ENCODE measurements at places on chromosomes 6 and 20.

- DNase-seq = no peak
Observed at GRCh38 chr6:125811259-125811658, 20.5 kb downstream of the NCOA7 start.

- DNase-seq = no peak
Observed at GRCh38 chr6:138592749-138593123, 93.4 kb upstream of the NHSL1 start.

DNA sequence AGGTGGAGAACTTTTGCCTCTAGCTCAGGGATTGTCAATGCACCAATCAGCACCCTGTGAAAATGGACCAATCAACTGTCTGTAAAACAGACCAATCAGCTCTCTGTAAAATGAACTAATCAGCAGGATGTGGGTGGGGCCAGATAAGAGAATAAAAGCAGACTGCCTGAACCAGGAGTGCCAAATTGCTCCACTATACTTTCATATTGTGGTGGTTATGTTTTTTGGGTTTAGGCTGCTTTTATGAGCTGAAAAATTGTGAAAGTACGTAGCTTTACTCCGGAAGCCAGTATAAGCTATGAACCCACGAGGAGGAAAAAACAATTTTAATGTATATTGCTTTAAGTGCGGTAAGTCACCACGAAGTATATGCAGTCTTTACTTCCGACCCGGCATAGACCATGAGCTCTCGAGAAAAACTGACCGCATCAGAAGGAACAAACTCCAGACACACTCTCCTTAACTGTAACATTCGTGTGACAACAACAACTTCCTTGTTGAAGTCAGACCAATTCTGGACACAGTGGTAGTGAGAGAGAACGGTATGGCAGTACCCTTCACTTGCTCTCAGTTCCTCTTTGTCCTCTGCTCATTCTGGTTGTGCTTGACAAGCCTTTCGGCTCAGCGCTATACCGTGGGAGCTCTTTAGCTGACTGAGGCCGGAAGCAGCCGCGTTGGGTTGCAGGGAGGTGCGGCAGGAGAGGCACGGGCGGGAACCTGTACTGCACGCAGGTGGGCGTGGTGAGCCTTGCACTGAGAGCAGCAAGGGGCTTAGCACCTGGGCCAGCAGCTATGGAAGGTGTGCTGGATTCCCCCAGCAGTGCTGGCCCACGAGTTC is 81.9 kb upstream of the E2F3 start:
- no peak for DNase-seq

GRCh38 chr6:6678185-6678671 is 89.7 kb downstream of the LY86 start:
- DNase-seq = peak; percentile 81

DNA sequence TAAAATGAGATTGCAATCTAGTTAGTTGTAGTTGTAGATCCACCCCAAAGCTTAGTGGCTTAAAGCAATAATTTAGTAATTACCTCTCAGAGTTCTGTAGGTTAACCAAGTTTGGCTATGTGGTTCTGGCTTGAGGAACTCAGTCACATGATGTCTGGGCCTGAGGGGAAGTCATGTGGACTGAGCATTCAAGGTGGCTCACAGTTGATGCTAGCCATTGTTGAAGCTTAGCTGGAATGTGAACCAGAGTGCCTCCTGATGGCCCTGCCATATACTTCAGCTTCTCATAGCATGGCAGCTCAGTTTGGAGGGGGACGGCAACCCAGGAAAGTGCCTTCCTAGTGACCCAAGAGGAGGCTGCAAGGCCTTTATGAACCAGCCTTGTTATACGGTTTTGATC is 263.2 kb upstream of the RNF217 start:
- DNase-seq = no peak

DNA sequence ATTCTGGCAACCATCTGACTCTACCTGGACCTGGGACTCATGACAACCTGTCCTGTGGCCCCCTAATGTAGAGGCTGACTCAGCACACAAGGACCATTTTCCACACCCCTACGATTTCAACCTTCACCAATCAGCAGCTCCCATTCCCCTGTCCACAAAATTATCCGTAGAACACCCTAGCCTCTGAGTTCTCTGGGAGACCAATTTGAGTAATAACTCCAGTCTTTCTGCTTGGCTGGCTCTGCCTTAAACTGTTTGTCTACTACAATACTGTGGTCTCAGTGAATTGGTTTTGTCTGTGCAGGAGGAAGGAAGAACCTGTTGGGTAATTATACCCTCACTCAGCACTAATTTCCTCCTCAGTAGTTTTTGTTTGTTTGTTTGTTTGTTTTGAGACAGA is 99.3 kb upstream of the MRPS10 start:
- peak; percentile 64 for DNase-seq

DNA sequence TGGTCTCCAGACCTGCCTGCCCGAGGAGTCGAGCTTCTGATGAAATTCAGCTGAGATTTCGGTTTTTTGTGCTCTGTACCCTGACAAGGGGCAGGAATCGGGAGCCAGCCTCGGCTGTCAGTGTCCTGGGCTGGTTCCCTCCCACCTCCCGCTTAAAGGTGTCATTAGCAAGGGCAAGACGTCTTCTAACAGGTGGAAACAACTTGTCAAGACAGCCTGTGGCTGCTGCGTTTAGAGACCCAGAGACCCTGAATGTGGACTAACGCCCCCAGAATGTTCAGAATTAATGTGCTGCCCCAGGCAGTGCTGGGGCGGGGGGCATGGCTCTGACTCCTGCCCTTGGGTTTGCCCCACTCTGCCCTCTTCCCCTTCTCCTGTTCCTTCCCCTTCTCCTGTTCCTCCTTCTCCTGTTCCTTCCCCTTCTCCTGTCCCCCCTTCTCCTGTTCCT is 69.7 kb downstream of the PHACTR3 start:
- no peak for DNase-seq

GRCh38 chr6:160783741-160784140 is 81.7 kb downstream of the PLG start:
- DNase-seq = no peak

DNA sequence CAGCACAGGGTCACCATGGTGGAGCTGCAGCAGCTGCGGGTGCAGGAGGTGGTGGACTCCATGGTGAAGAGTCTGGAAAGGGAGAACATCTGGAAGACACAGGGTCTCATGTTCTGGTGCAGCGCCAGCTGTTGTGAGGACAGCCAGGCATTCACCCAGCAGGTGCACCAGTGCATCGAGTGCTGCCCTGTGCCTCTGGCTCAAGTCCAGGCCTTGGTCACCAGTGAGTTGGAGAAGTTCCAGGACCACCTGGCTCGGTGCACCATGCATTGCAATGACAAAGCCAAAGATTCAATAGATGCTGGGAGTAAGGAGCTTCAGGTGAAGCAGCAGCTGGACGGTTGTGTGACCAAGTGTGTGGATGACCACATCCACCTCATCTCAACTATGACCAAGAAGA is 22.9 kb upstream of the RIPK1 start:
- DNase-seq = no peak

DNA sequence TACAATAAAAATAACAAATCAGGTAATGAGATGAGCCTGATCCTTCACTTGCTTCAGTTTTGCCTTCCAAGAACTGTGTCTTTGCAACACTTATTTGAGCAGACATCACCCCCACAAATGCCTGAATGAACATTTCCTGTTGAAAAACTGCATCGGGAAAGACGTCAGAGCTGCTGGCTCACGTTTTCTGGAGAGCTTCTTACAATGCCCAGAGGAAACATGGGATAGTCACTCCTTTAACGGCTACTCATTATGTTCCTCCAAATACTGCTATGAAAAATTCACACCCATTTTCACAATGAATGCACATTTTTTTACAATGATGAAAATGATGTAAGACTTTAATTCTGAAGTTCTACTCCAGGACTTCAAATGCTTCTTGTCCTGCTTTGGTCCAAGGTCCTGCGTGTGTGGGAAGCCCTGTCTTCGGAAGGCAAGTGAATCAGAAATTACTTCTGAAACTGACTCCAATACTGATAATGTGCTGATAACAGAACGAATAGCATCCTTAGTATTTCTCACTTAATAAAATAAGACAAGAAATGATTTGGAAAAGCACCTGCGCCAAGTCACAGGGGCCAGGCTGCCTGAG is 238.0 kb downstream of the ANKRD60 start:
- peak; percentile 50 for DNase-seq

GRCh38 chr6:32972353-32973143 is 4.2 kb downstream of the BRD2 start:
- peak; percentile 27 for DNase-seq

- no peak for DNase-seq
Observed at GRCh38 chr6:157298216-157298724, 25.0 kb downstream of the TMEM242 start.

GRCh38 chr20:45647441-45648050 is 16.5 kb upstream of the WFDC9 start:
- DNase-seq = no peak

DNA sequence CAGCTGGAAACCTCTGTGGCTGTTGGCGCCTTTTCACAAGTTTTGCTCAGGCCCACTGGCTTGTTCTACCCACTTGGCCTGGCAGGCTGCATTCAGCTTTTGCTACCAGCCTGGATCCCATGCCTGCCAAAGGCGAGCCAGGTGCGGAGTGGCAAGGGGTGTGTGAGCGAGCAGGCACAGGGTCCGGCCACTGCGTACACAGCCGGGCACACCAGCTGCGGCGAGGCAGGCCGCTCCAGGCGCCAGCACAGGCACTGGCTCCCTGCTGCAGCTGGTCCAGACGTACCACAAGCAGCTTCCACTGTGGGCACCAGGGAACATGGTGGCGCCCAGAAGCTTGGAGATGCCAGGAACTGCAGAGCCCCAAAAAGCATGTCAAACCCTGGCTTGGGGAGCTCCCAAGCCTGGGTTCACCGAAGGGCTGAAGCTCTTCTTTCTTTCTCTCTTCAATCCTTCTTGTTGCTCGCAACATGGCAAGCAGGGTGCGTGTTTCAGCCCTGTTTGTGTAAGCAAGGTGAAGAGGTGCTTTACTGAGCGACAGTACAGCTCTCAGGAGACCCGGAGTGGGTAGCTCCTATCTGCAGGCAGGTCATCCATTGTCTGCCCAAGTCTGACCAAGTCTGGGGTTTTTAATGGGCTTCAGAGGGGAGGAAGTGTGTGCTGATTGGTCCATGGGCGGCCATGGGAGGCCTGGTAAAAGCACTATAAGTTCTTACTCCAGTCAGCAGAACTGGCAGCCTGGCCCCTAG is 32.6 kb upstream of the GRM4 start:
- no peak for DNase-seq

GRCh38 chr6:34986845-34987246 is 97.8 kb downstream of the ANKS1A start:
- peak; percentile 82 for DNase-seq

DNA sequence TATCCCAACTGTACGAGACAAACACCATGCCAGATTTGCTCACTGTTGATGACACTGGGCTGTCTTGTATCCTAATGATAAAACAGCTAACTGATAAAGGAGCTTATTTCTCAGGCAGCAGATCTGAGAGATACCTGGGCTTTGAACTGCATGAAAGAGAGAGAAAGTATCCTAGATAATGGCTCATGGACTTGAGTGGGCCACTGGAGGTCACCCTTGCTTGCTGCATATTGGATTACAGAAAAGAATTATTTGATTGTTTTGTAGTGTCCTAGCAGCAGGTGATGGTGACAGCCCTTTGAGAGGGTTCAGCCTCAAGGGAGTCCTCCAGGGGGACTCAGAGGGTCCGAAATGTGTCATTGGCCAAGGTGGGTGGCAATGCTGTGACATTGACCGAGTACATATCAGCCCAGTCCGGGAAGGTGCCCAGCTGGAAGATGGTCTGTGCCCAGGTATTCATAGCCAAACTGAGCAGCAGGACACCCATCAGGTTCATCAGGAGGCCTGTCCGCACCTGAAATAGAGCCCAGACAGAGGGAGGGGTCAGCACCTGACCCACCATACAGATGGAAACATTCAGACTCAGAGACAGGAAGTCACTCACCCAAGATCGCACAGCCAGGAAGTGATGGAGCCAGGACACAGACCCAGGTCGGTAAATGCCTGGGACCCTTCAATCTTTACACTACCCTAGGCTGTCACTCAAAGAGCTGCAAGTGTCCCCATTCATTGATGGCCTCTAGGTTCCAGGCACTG is 9.4 kb upstream of the OCSTAMP start:
- DNase-seq = no peak

DNA sequence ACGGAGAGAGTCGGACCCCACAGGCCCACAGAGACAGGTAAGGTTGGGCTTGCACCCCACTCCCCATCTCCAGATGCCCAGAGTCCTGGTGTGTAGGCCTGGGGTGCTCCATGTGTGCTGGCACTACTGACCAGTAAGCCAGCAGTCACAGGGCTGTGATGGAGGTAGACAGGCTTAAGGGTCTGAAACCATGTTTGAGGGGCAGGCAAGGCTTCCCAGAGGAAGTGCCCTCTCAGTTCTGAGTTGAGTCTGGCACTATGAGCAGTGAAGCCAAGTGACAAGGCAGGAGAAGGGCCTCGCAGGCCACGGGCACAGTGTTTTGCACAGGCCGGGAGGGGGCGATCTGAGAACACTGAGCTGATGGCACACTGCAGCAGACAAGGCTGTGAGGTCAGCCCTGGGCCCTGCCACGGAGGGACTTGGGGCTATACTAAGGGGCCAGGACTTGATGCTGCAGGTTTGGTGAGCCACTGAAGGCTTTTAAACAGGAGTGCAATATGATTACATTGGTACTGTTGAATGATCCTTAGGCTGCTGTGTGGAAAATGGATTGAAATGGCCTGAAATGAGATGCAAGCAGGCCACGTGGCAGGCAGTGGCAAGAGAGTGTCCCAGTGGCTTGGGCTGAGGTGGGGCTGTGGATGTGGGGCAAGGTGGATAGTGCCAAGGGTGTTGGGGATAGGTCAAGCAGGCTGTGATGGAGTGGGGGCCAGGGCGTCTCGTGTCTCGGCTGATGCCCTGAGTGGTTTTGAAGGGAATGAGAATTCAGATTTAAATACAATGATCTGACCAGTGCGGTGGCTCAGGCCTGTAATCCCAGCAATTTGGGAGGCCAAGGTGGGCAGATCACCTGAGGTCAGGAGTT is 20.3 kb downstream of the TTBK1 start:
- peak; percentile 75 for DNase-seq

- no peak for DNase-seq
Observed at GRCh38 chr6:106757722-106758467, 128.5 kb downstream of the QRSL1 start.

- no peak for DNase-seq
Observed at GRCh38 chr6:120590611-120591010, 743.7 kb downstream of the TBC1D32 start.

DNA sequence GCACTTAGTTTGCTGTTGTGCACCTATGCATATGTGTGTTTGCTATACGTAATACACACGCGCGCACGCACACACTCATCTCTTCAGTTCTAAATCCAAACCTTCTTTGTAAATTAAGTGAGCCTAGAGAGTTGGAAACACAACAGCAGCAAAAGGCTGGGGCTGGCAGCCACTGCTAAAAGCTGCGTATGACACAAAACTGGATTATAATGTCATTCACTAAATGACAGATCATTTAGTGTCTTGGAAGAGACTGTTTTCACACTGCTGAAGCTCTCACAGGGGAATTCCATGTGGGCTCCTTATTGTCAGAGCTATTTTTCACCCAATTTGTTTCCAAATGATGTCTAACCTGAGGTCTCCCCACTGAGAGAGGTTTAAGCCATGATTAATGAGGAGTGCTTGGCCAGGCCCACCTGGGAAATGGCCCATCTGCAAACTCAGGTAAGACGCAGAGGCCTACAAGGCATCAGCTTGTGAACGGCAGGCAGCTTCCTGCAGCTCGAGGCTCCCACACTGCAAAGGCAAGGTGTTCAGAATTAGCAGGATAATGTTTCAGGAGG is 94.2 kb downstream of the OLIG3 start:
- DNase-seq = no peak
